ENCODE measurements at places on chromosomes 5 and 9.
A peak's percentile ranks its signal among the peaks of the same experiment; 100 is the strongest.

GRCh38 chr5:180090769-180091546, 19.4 kb upstream of the RNF130 start:
- peak; percentile 52 for DNase-seq

- DNase-seq = no peak
These were observed 288.1 kb downstream of the GABRB2 start for GRCh38 chr5:161258438-161258837.

- DNase-seq = peak; percentile 3
These were observed 106.5 kb upstream of the CCDC112 start for GRCh38 chr5:115402822-115403577.

DNA sequence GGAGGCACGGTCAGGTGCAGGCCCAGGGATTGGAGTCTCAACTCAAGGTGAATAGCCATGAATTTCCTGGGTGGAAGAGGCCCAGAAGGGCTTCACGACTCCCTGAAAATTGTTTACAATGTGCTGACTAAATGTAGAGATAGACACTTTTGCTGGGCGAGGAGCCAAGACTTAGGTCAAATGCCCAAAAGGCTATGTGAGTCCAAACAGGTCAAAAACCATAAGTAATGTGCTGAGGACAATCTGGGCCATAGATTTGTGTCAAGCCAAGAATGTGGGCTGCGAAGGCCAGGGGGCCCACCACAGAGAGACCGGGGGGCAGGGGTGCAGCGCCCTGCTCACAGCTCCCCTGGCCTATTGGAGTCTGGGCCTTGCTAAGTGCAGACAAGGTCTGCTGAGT, 197.8 kb downstream of the HSPA4 start:
- DNase-seq = no peak

GRCh38 chr9:18233776-18234445, 240.0 kb upstream of the ADAMTSL1 start:
- DNase-seq = peak; percentile 57

DNA sequence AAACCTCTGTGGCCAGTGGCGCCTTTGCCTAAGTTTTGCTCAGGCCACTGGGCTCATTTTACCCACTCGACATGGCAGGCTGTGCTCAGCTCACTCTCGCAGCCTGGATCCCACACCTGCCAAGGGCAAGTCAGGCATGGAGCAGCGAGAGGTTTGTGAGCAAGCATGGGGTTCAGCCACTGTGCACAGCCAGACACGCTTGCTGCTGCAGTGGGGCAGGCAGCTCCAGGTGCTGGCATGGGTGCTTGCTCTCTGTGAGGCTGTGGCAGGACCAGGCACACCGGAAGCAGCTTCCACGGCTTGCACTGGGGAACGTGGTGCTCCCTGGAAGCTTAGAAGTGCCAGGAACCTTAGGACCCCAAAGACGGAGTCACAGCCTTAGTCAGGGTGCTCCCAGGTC, 470.1 kb downstream of the CDH9 start:
- DNase-seq = no peak

DNA sequence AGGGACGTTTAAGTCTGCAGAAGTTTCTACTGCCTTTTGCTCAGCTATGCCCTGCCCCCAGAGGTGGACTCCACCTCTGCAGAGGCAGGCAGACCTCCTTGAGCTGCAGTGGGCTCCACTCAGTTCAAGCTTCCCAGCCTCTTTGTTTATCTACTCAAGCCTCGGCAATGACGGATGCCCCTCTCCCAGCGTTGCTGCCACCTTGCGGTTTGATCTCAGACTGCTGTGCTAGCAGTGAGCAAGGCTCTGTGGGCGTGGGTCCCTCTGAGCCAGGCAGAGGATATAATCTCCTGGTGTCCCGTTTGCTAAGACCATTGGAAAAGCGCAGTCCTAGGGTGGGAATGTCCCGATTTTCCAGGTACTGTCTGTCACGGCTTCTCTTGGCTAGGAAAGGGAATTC, 2188.5 kb upstream of the WWC1 start:
- DNase-seq = no peak

DNA sequence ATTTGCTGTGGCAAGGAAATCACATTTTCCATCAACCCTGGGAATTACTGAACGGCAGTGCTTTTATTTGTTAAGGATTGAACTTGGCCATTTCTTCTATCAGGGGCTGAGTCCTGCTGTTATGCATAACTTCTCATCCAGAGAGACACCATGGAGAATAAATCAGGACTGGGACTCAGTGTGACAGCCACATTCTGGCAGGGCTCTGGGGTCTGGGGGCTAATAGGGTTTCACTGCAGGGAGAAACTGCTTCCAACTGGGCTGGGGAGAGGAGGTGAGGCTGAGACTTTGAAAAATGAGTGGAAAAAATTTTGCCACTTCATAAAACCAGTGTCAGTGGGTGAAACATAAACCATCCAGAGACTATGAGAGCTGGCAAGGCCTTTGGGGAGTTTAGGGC, 95.7 kb upstream of the ALDH1B1 start:
- DNase-seq = no peak

GRCh38 chr9:119611565-119611964, 242.3 kb upstream of the BRINP1 start:
- DNase-seq = no peak

DNA sequence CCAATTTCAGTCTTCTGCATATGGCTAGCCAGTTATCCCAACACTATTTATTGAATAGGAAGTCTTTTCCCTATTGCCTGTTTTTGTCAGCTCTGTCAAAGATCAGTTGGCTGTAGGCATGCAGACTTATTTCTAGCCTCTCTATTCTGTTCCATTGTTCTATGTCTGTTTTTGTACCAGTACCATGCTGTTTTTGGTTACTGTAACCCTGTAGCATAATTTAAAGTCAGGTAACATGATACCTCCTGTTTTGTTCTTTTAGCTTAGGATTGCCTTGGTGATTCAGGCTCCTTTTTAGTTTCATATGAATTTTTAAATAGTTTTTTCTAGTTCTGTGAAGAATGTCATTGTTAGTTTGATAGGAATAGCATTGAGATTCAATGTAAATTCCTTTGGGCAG, 104.9 kb upstream of the SLCO6A1 start:
- DNase-seq = no peak

DNA sequence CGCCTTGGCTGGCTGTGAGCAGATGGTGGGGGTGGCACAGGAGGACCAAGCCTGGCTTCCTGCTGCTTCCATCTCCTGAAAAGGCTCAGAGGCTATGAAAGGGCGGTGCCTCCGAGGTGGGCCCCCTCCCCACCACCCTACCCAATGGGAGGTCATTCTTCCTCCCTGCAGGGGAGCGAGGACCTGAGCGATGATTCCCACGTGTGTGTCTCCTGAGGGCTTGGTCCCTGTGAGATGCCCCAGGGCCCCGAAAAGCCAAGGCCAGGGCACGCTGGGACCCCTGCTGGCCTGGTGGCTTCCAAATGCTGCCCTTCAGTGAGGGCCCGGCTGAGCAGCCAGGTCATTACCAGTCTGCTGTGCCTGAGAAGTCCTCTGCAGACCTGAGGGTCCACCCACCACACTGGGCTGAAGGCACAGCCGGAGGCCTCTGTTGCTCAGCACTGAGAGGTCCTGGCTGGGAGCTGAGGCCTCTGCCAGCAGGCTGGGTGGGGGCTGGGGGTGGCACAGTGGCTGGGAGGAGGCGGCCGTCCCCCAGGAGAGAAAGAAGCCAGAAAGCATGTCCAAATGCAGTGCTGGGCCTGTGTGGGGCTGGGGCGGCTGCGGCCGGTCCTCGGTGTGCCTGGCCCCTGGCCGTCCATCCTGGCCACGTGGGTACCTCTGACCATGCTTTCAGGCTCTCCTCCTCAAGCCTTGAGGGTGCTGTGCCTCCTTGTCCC, 14.0 kb upstream of the SLC6A19 start:
- no peak for DNase-seq

DNA sequence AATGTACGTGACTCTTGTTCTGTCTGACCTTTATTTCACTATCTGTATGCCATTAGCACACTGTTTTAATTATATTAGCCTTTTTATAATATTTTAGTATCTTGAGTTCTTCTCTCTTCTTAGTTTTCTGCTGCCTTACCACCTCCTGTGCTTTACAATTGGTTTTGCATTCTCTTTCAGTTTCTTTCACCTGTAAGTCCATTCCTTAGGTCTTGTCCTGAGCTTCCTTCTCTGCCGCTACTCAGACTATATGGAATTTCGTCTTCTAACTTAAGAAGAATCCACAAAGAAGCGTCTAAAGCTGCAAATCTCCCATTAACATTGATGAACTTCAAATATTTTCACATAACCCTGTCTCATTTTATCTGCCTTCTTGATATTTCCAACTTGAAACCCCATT, 642.9 kb downstream of the MAT2B start:
- DNase-seq = no peak

DNA sequence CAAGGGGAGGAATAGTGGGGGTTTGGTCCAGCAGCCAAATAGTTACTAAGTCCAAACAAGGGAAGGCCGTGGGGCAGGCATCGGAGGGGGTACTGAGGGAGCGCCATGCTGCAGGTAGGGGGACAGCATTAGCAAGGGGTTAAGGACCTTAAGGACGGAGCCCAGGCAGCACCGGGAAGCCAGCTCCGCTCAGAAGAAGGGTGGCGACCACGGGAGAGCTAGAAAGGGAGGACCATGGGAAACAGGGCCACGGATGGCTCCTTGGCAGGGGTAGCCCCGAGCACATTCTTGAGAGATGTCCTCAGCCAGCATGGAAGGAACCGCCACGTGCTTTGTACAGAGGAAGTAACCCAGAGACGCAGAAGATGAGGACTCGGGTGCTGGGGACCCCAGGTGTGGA, 76.2 kb upstream of the STXBP1 start:
- peak; percentile 63 for DNase-seq

- no peak for DNase-seq
These were observed 69.6 kb upstream of the OLFM1 start for GRCh38 chr9:135017899-135018298.

- peak; percentile 21 for DNase-seq
These were observed 34.0 kb downstream of the PUM3 start for GRCh38 chr9:2809692-2810419.

DNA sequence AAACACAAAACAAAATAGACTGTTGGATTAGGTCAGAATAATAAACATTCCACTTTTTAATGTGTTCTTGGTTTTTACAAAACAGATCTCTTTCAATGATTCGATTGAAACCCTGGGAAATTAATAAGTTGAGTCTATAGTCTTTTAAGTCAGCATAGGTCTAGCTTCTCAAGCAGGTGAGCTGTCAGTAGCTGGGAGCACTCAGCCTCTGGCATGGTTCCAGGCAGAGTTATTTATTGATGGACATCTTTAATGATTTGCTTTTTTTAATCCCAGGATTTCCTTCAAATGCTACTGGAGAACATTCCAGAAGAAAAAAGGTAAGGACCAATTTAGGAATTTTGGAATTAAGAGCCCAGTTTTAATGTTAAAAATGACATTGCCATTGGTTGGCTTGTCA, 241.0 kb downstream of the AOPEP start:
- DNase-seq = no peak

- peak; percentile 76 for DNase-seq
These were observed 569.5 kb downstream of the PSAT1 start for GRCh38 chr9:78866207-78867132.

DNA sequence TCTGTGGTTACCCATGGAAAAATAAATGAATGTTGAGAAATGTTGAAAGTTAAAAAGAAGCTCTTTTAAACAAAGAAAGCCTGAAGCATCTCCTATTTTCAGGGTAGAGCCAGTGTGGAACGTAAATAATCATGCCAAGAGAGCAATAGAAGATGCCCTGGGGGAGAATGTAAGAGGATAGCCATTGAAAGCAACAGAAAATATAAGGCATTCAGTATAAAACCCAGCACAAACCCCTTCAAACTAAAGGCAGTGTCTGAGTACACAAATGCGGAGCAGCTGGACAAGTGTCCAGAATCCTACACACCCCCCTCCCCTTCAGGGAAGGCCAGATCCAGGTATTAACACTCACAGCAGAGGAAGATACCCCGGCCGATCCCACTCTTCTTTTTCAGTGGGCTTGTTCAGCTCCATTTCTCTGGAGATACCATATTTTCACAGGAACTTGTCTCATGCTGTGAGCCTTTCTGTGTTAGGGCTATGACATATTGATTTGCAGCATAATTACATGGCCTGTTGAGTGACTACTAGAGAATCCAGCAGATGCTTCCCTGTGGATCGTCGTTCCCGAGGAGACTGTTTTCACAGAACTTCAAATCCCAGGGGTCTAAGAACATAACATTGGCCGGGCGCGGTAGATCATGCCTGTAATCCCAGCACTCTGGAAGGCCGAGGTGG, 101.2 kb downstream of the PLK2 start:
- no peak for DNase-seq

- peak; percentile 34 for DNase-seq
These were observed 39.2 kb downstream of the DCAF10 start for GRCh38 chr9:37839496-37840461.

- DNase-seq = peak; percentile 4
These were observed 125.1 kb upstream of the SGCD start for GRCh38 chr5:156201788-156202403.

- no peak for DNase-seq
These were observed 582 bp upstream of the FBXO4 start for GRCh38 chr5:41924526-41924871.

DNA sequence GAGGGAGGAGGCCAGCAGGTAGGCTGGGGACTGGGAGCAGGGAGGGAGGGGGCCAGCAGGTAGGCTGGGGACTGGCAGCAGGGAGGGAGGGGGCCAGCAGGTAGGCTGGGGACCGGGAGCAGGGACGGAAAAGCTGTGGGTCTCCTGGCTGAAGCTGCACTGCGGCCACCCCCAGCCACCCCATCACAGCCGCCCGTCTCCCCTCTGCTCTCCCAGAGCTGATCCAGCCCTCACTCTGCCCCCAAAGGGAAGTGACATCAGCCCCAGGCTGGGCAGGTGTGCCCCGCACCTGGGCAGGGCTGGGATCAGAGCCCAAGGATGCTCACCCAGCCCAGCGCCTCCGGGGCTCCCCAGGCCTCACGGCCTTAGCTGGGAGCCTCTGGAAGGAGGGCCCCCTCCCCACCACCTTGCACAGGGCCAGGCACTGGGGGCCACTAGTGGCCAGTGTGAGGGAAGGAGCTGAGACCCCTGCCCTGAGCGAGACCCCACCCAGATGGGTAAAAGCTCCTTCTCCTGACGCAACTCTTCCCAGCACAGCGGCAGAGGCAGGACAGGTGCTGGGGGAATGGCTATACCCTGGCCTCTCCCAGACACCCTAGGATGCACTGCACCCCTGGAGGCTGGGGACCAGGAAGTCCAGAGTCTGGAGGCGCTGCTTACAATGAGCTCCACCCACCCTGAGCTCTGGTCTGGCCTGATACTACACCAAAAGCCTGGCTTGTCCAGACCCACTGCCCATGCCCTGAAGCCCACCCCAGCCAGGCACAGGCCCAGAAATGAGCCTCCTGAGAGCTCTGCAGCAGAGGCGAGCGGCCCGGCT, 11.6 kb downstream of the AGPAT2 start:
- DNase-seq = no peak

GRCh38 chr5:54081415-54081814, 229.0 kb downstream of the ARL15 start:
- DNase-seq = no peak

DNA sequence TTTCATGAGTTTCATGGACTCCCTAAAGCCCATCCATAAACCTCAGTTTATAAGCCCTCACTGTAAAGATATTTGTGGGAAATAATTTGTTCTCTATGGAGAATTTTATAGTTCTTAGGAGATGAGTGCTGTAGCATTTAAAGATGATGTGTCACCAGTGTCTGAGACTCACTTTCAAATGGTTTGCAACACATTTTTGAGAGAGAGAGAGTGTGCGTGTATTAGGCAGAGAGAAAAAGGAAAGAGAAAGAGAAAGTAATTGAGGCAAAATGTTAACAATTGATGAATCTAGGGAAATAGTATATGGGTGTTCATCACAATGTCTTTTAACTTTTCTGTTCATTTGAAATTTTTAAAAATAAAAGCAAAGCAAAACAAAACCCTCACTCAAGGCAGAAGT, 479.0 kb downstream of the ZSWIM6 start:
- DNase-seq = peak; percentile 18

Measured in epithelial cell of esophagus (primary cell).